Activated CD8-positive, alpha-beta T cell treated with anti-CD3 and anti-CD28 coated beads for 36 hours (primary cell): ENCODE measurements at places on chromosomes 6 and 20. TPM values are rescaled to one million over a fixed set of nuclear protein-coding genes. Genes with fewer than 3 reads are reported as not detected.
A peak's percentile ranks its signal among the peaks of the same experiment; 100 is the strongest.

GRCh38 chr6:116894669-116895068 lies 17.6 kb downstream of the RFX6 start:
- no peak overlapping the region for H3K4me3 ChIP-seq
- DNase-seq, result no peak
- H3K4me1 ChIP-seq, result no peaks in the 10 kb centered on the region
- no peaks in the 10 kb centered on the region for H3K36me3 ChIP-seq
- H3K27me3 ChIP-seq, result no peaks in the 10 kb centered on the region

Gene SLC17A2
- total RNA-seq, result not detected

Gene CGA
- not detected for total RNA-seq

- H3K36me3 ChIP-seq, result no peaks in the 10 kb centered on the region
- H3K4me3 ChIP-seq, result no peak overlapping the region
- H3K27ac ChIP-seq, result no peak overlapping the region
- DNase-seq, result no peak
Observed at GRCh38 chr6:114362957-114363356, 20.1 kb upstream of the HS3ST5 start.

GRCh38 chr6:34047913-34048867 lies 97.7 kb downstream of the GRM4 start:
- H3K27me3 ChIP-seq, result no peaks in the 10 kb centered on the region
- H3K36me3 ChIP-seq, result no peaks in the 10 kb centered on the region
- H3K4me1 ChIP-seq, result peaks cover 12% of the 10 kb centered on the region
- no peak for DNase-seq

GRCh38 chr6:47016909-47017308 lies 25.2 kb downstream of the ADGRF1 start:
- H3K27ac ChIP-seq, result no peak overlapping the region
- no peak for DNase-seq
- no peaks in the 10 kb centered on the region for H3K4me1 ChIP-seq
- no peak overlapping the region for H3K4me3 ChIP-seq
- no peaks in the 10 kb centered on the region for H3K36me3 ChIP-seq

Gene CCM2L
- total RNA-seq, result not detected

GRCh38 chr6:22756365-22756764 lies 187.0 kb downstream of the HDGFL1 start:
- H3K4me3 ChIP-seq, result no peak overlapping the region
- no peak for DNase-seq
- H3K36me3 ChIP-seq, result no peaks in the 10 kb centered on the region
- H3K27me3 ChIP-seq, result no peaks in the 10 kb centered on the region
- no peak overlapping the region for H3K27ac ChIP-seq

GRCh38 chr6:21402368-21402767 lies 191.2 kb upstream of the SOX4 start:
- no peaks in the 10 kb centered on the region for H3K4me1 ChIP-seq
- no peak overlapping the region for H3K4me3 ChIP-seq
- peak; percentile 41 for DNase-seq

GRCh38 chr6:124676033-124676432 lies 286.2 kb upstream of the RNF217 start:
- DNase-seq, result no peak
- no peaks in the 10 kb centered on the region for H3K36me3 ChIP-seq
- H3K27me3 ChIP-seq, result no peaks in the 10 kb centered on the region
- H3K4me1 ChIP-seq, result no peaks in the 10 kb centered on the region
- no peak overlapping the region for H3K27ac ChIP-seq

Gene CAGE1
- total RNA-seq, result 0.11 TPM

DNA sequence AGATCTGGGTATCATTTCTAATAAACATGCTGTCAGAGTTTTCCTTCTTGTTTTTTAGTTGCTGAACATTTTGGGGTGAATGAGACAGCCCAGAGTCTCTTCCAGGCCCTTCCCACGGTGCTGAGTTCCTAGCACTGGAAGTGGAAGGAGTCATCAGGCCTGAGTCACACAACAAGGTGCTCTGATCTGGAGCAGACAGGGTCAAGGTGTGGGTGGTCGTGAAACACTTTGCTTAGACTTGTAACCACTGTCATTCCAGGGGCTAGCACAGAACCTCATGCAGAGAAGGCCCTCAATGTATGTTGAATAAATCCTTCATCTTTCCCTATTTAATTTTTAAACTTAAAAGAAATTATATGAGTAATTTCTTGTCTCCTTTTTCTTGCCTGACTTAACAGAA lies 60.6 kb downstream of the TXLNB start:
- peaks cover 3% of the 10 kb centered on the region for H3K36me3 ChIP-seq
- H3K4me3 ChIP-seq, result no peak overlapping the region
- no peak overlapping the region for H3K27ac ChIP-seq
- no peak for DNase-seq
- peaks cover 2% of the 10 kb centered on the region for H3K4me1 ChIP-seq

DNA sequence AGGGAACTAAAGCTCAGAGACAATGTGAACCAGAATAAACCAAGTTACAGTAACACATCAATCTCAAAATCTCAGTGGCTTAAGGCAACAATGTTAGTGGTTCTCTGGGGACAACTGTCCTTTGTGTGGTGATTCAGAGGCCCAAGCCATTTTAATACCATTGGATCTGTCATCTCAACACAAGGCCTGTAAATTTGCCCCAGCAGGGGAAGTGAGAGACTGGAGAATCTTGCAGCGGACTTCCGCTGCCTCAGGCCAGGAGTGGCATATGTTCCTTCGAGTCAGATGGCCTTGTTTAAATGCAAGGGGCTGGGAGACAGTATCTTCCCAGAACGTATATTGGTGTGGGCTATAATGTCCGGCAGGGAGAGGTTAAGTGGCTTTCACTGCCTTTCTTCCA lies 126.0 kb downstream of the CD83 start:
- no peak overlapping the region for H3K27ac ChIP-seq
- H3K4me1 ChIP-seq, result peaks cover 7% of the 10 kb centered on the region
- no peaks in the 10 kb centered on the region for H3K27me3 ChIP-seq

DNA sequence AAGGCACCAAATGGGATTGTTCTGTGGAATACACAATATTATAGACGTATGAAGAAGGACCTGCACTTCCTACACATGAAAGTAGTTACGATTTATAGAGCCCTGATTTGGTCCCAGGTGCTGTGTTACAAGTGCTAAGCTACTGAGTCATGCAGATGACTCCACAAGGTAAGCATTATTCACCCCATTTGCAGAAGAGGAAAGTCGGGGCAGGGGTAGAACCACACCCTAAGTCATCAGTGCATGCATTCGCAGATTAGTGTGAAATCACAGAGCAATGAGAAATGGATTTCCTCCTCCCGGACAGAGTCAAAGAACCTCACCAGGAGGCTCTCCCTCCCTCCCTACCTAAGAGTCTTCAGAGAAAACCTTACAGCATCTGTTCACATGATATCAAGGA lies 279.5 kb downstream of the LRFN2 start:
- H3K4me3 ChIP-seq, result no peak overlapping the region

Gene TSBP1
- total RNA-seq, result not detected

GRCh38 chr6:34602318-34603111 lies 46.4 kb upstream of the SPDEF start:
- H3K4me3 ChIP-seq, result no peak overlapping the region
- peaks cover 31% of the 10 kb centered on the region for H3K4me1 ChIP-seq
- H3K27ac ChIP-seq, result no peak overlapping the region
- no peak for DNase-seq
- no peaks in the 10 kb centered on the region for H3K27me3 ChIP-seq
- H3K36me3 ChIP-seq, result peaks cover 6% of the 10 kb centered on the region

- H3K4me3 ChIP-seq, result no peak overlapping the region
- no peaks in the 10 kb centered on the region for H3K4me1 ChIP-seq
- no peak overlapping the region for H3K27ac ChIP-seq
- no peaks in the 10 kb centered on the region for H3K36me3 ChIP-seq
- no peak for DNase-seq
Observed at GRCh38 chr6:168774381-168774780, 333.4 kb downstream of the SMOC2 start.

- DNase-seq, result no peak
- no peak overlapping the region for H3K27ac ChIP-seq
- no peaks in the 10 kb centered on the region for H3K36me3 ChIP-seq
Observed at GRCh38 chr6:3665608-3666007, 85.9 kb downstream of the PXDC1 start.

DNA sequence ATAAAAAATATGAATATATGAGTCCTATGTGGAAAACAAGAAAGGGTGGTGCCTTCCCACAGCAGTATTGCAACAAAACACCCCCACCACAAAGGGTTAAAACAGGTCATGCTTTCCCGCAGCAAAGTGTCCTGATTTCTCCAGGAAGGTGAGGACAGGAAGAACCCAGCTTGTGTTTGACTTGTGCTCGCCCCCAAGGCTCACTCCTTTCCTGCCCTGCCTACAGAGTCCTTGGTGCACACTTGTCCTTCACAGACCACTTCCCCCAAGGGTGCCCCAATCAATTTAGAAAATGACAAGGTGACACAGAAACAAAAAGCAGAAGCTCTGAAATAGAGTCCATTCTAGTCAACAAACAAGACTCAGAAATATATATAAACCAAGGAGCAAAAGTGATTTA lies 237.4 kb downstream of the PTPRK start:
- peaks cover 7% of the 10 kb centered on the region for H3K4me1 ChIP-seq
- H3K4me3 ChIP-seq, result no peak overlapping the region
- no peaks in the 10 kb centered on the region for H3K36me3 ChIP-seq
- no peak overlapping the region for H3K27ac ChIP-seq
- no peak for DNase-seq
- H3K27me3 ChIP-seq, result no peaks in the 10 kb centered on the region

- H3K27ac ChIP-seq, result peak overlapping the region; percentile 80
- peaks cover 48% of the 10 kb centered on the region for H3K4me1 ChIP-seq
- peak; percentile 37 for DNase-seq
- no peaks in the 10 kb centered on the region for H3K27me3 ChIP-seq
Observed at GRCh38 chr6:135640449-135641111, 143.0 kb upstream of the AHI1 start.

Gene MYCT1
- total RNA-seq, result not detected

DNA sequence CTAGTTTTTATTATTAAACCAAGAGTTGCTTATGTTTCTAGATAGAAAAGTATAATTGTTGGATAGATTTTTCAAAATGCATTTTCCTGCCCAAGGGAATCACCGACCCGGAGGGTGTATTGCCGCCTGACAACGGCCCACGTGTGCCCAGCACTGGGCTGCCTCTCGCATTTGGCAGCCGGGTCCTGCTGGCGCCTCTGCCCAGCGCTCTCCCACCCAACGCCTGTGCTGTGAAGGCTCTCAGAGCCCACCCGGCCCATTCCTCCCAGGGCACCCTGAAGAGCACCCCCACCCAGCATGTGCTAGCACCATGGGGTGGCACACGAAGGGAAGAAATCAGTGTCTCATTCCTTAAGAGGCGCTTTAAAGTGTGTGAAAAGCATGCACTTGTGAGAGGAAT lies 88.3 kb upstream of the AFDN start:
- peaks cover 3% of the 10 kb centered on the region for H3K27me3 ChIP-seq
- no peaks in the 10 kb centered on the region for H3K36me3 ChIP-seq
- H3K27ac ChIP-seq, result no peak overlapping the region

Gene WFDC5
- total RNA-seq, result not detected

GRCh38 chr6:140082867-140083297 lies 708.4 kb upstream of the CITED2 start:
- H3K4me1 ChIP-seq, result no peaks in the 10 kb centered on the region
- H3K27me3 ChIP-seq, result no peaks in the 10 kb centered on the region
- no peak for DNase-seq
- no peak overlapping the region for H3K4me3 ChIP-seq
- H3K36me3 ChIP-seq, result no peaks in the 10 kb centered on the region

- DNase-seq, result no peak
- H3K27ac ChIP-seq, result no peak overlapping the region
- no peaks in the 10 kb centered on the region for H3K27me3 ChIP-seq
Observed at GRCh38 chr6:158085261-158086053, 82.6 kb downstream of the SERAC1 start.

Gene XKR7
- total RNA-seq, result not detected

GRCh38 chr20:45211569-45212474 lies 5.0 kb downstream of the SEMG1 start:
- no peaks in the 10 kb centered on the region for H3K4me1 ChIP-seq
- no peak overlapping the region for H3K4me3 ChIP-seq
- peaks cover 21% of the 10 kb centered on the region for H3K27me3 ChIP-seq
- DNase-seq, result no peak
- H3K27ac ChIP-seq, result no peak overlapping the region
- H3K36me3 ChIP-seq, result no peaks in the 10 kb centered on the region

Gene PDYN
- not detected for total RNA-seq

DNA sequence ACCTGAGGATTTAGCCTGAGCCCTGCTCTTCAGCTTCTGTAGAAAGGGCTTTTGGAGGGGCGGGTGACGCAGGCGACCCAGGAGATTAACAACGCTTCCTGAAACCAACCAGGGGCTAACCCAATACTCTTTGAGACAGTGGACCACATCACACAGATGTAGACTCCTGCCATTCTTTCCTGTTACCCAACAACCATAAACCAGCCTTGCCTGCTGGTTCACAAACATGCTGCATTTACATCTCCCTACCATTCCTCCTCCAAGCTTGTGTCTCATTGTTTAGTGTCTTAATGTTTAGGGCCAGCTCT lies 28.3 kb downstream of the PPP1R16B start:
- peaks cover 67% of the 10 kb centered on the region for H3K36me3 ChIP-seq
- H3K27ac ChIP-seq, result peak overlapping the region; percentile 86
- no peak overlapping the region for H3K4me3 ChIP-seq
- DNase-seq, result peak; percentile 70
- peaks cover 65% of the 10 kb centered on the region for H3K4me1 ChIP-seq

GRCh38 chr20:59351157-59352040 lies 51.0 kb downstream of the EDN3 start:
- no peak overlapping the region for H3K4me3 ChIP-seq
- no peak for DNase-seq
- peaks cover 10% of the 10 kb centered on the region for H3K4me1 ChIP-seq
- no peak overlapping the region for H3K27ac ChIP-seq
- H3K27me3 ChIP-seq, result no peaks in the 10 kb centered on the region

- no peak overlapping the region for H3K4me3 ChIP-seq
- peaks cover 6% of the 10 kb centered on the region for H3K4me1 ChIP-seq
- no peaks in the 10 kb centered on the region for H3K36me3 ChIP-seq
- no peak for DNase-seq
- peaks cover 25% of the 10 kb centered on the region for H3K27me3 ChIP-seq
- no peak overlapping the region for H3K27ac ChIP-seq
Observed at GRCh38 chr20:62705627-62706026, 3.0 kb upstream of the NTSR1 start.

- no peaks in the 10 kb centered on the region for H3K36me3 ChIP-seq
- no peak for DNase-seq
- no peak overlapping the region for H3K27ac ChIP-seq
- no peak overlapping the region for H3K4me3 ChIP-seq
- peaks cover 4% of the 10 kb centered on the region for H3K27me3 ChIP-seq
- no peaks in the 10 kb centered on the region for H3K4me1 ChIP-seq
Observed at GRCh38 chr6:156595476-156595875, 181.7 kb upstream of the ARID1B start.

DNA sequence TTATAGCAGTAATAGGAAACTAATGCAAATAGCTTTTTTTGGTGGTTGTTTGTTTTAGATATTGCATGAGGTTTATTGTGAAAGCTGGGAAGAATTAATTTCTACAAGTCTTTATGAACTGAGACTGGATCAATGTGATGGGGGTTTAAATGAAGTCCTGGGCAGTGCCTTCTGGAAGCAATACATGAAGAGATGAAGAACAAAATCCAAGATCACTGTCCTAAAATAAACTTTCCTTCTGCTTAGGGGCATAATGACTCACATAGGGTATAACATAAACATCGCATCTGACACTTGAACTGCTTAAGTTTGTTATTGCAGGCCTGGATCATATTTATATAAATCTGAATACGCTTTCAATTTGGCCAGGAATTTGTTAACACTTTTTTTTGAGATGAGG lies 20.9 kb upstream of the SHLD1 start:
- H3K4me3 ChIP-seq, result no peak overlapping the region
- no peaks in the 10 kb centered on the region for H3K27me3 ChIP-seq
- peaks cover 3% of the 10 kb centered on the region for H3K4me1 ChIP-seq
- H3K27ac ChIP-seq, result no peak overlapping the region
- DNase-seq, result no peak
- no peaks in the 10 kb centered on the region for H3K36me3 ChIP-seq

Gene MGME1
- total RNA-seq, result 28.2 TPM
